ENCODE measurements at places on chromosomes 16 and 17. TPM values are rescaled to one million over a fixed set of nuclear protein-coding genes. Genes with fewer than 3 reads are reported as not detected.
A peak's percentile ranks its signal among the peaks of the same experiment; 100 is the strongest.

DNA sequence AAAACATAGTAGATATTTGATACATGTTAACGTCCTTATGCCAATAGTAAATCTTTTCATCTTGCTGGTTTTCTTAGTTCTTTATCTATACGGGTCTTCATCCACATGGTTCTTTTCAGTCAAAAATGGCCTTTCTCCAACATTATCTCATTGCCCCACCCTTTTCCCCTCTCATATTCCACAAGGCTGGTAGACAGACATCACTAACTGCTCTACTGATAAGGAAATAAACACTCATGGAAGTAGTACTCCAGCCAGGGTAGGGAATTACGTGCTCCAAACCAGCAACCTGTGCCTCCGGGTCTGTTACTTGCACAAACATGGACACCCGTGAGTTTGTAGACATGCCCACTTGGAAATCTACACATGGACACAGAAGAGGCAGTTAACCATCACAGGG, 141.4 kb downstream of the XYLT1 start:
- DNase-seq, result no peak

GRCh38 chr17:74493331-74493833, 26.9 kb downstream of the CD300A start:
- DNase-seq, result peak; percentile 78

NACA2 gene
- not detected for total RNA-seq

DNA sequence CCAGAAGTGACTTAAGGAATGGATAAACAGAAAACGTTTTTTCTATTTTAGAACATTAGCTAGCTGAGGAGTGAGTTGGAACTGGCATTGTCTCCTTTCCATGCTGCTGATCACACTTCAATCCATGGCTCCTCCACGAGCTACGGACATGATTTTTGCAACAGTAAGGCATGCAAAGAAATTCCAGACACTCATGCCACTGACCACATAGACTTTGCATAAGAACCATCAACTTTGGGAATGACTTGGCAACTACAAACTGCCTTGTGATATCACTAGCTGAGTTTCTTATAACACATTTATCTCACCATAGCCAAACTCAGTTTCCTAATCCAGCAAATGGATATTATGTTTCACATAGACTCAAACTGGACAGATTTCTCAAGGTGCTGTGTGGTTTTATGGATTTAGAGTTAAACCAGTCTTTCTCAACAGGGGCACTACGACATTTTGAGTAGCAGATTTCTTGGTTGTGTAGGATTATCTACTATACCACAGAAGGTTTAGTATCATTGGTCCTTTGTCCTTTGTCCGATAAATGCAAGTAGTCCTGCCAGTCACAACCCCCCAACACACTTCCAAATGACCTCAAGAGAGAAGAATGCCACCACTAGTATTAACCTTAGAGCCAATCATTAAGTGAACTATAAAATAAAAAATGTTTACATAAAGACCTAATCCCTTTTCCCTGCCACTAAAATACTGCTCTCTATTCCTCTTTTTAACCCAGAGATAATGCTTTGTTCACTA, 48.3 kb upstream of the C17orf78 start:
- no peak for DNase-seq

DNA sequence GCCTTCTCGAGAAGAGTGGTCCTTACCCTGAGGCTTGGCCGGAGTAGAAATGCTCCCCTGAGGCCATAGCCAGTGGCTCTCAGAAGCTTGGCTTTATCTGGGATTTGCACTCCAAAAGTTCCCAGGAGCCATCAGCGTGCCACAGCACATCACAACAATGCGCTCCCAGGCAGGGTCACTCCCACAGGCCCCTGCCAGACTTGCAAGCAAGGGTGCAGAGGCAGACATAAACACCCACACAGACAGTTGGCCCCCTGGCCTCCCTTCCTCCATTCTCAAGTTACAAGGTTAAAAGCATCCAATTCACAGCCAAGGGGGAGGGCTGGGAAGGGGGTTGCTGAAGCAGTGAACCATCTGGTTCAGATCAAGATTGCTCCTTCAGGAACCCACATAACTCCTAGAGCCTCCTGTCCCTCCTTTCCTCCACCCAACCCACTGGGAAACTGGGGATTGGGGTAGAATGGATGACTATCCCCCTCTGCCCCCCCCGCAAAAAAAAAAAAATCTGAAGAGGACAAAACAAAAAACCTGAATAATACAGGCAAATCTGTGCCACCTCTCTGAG, 1.8 kb downstream of the ST3GAL2 start:
- DNase-seq, result no peak
